EH (cell line): ENCODE measurements at places on chromosomes 12 and 14.
A peak's percentile ranks its signal among the peaks of the same experiment; 100 is the strongest.

- DNase-seq, result no peak
These were observed 17.7 kb upstream of the CD27 start for GRCh38 chr12:6426882-6427671.

DNA sequence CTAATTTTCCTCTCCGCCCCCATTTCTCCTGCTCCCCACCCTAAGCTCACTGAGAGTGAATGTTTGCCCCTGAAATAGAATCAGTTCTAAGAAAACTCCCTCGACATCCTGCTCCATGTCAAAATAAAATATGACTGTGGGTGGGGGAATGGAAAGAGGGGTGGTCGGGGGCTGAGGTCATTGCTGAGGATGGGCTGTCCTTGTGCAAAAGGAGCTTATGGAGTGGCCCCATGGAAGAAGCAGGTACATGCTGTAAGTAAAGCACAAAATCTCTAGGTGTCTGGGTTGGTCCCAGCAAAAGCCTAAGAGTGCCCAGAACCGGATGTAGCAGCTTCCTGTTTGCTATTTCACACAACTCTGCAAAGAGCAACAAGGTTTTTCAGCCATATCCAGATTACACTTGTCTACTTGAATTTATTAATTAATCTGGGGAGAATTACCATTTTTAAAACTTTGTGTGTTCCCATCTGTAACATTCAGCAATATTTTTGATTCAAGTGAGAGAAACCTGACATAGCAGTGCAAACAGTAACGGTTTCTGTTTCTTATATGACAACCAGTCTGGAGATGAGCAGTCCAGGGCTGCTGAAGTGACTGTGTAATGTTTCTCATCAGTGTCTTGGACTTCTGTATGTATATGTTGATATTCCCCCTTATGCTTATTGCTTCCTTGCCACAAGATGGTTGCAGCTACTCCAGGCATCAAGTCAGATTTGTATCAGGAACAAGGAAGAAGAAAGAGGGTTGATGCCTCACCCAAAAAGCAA, 40.4 kb upstream of the GZMB start:
- DNase-seq, result peak; percentile 0

DNA sequence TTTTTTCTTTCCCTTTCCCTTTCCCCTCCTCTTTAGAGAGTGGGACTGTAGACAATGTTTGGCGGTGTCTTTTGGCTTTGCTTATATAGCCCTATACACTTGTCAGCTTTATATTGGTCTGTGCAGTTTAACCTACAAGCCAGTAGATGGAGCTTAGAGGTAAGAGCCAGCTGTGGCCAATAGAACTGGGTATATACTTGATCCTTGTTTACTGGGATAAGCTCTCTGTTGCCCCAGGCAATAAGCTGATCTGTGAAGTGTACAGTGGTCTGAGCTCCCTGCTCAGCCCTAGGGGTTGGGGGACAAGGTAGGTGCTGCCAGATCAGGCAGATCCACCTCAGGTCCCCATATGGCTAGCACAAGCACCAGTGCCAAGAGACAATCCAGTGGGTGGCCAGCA, 434.1 kb downstream of the NOVA1 start:
- no peak for DNase-seq

GRCh38 chr12:105106621-105107020, 910 bp upstream of the WASHC4 start:
- DNase-seq, result no peak

DNA sequence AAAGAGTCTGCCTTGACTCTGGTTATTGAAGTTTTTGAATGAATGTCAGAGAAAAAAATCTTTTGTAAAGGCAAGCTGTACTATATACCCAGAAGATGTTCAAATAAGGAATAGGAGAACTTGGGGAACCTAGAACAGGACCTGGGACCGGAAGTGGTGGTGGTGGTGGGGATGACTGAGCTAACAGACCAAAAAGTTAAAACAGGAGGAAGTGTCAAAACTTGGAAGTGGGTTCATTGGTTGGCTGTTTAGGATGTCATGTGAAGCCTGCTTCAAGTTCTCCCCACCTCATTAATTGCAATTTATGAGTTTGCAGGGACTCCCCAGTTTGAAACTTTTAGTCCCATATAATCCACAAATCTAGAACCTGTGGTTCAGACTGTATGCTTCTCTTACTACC, 26.2 kb downstream of the PLXNC1 start:
- no peak for DNase-seq
